ENCODE measurements at places on chromosomes 7 and 10.

GRCh38 chr10:99344715-99345114 is 15.6 kb downstream of the CNNM1 start:
- no peak for DNase-seq

- peak; percentile 75 for DNase-seq
These were observed 50.6 kb downstream of the PWWP2B start for GRCh38 chr10:132447446-132448247.

- no peak for DNase-seq
These were observed 116.1 kb downstream of the STRA8 start for GRCh38 chr7:135349746-135350145.

GRCh38 chr10:1402016-1402770 is 335.1 kb downstream of the ADARB2 start:
- DNase-seq = peak; percentile 12

DNA sequence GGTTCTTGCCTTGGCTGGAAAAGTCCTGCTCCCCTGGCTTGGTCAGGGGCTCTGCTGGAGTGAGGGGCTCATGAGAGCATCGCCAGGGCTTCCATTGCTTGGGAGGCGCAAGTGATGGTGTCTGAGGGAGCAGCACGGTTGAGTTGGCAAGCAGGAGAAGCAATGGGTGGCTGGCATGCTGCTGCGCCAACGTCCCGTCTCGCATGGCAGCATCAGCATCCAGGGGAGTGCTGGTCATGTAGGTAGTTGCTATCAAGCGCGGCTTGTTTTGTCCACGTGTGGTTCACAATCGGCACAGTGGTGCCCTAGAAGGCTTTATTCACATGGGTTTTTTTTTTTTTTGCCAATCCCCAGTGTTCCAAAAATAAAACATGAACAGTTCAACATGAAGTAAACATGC is 3.8 kb downstream of the PYROXD2 start:
- DNase-seq = no peak

DNA sequence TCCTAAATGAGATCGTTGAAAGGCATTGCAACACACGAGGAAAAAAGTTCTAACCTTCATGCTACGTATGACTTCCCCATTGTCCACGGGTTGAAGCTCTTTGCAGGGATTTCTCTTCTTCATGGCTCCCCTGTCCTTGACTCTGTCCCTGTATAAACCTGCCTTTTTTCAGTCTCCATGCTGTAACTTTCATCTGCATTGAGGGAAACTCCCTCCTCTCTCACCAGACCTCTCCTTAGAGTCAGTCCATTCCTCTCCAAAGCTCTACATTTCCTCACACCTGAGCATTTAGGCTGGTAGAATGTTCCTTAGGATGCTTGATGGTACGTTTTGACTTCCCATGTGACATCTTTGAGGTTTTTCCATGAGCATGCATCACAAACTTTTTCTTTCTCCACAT is 134.2 kb upstream of the FAM171A1 start:
- DNase-seq = no peak

- no peak for DNase-seq
These were observed 681.2 kb upstream of the NRP1 start for GRCh38 chr10:34015700-34016099.

DNA sequence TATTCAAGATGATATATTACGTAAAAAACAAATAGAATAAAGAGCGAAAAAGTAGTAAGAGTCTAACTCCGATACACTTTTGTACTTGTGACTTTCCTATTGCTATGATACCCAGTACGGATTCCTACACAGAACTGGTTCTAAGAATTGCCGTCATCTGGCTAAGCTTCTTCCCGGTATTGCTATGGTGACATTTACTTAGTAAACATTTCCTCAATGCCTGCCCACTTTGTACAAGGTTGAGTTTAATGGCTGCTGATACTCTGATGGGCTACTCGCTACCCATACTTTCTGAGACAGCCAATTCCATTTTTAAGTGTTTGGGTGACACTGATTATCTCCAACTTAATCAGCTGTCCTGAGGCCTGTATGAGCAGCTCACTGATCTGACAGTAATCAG is 55.6 kb downstream of the OSBPL3 start:
- no peak for DNase-seq

- no peak for DNase-seq
These were observed 36.1 kb downstream of the BTRC start for GRCh38 chr10:101389986-101390531.

DNA sequence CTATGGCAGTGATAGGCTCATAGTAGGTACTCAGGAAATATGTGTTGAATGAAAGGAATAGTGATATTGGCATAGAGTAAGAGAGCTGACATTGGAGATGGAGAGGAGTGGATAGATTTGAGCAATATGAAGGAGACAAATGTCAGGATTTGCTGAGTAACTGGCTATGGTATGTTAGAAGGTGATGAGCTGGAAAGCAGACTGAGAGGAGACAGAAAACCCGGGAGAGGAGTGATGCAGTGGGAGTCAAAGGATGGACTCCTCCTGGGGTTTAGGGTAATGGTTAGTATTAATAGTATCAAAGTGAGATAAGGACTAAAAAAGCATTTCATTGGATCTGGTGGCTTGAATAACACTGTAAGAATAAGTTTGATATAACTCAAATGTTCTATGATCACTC is 64.8 kb downstream of the CD36 start:
- DNase-seq = no peak

GRCh38 chr7:66629222-66630062 is 761 bp downstream of the KCTD7 start:
- no peak for DNase-seq

- no peak for DNase-seq
These were observed 90.6 kb downstream of the MARCHF5 start for GRCh38 chr10:92381543-92381954.

DNA sequence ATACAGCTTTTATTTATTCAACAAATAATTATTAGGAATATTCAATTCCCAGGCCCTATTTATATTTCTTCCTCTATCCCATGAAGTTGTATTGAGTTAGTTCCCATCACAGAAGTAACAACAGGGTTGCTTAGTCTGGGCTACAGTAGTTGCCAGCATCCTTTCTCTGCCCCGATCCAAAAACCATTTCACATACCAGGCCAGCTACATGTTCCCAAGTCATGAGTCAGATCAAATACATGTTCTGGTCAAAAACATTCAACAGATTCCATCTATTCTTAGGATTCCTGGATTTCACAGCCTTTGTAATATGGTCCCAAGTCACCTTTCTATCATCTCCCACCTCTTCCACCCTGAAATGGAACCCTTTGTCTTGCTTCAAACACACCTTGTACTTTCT is 91.6 kb downstream of the RAB11FIP2 start:
- DNase-seq = no peak

GRCh38 chr7:16264036-16264819 is 157.1 kb downstream of the CRPPA start:
- DNase-seq = no peak

DNA sequence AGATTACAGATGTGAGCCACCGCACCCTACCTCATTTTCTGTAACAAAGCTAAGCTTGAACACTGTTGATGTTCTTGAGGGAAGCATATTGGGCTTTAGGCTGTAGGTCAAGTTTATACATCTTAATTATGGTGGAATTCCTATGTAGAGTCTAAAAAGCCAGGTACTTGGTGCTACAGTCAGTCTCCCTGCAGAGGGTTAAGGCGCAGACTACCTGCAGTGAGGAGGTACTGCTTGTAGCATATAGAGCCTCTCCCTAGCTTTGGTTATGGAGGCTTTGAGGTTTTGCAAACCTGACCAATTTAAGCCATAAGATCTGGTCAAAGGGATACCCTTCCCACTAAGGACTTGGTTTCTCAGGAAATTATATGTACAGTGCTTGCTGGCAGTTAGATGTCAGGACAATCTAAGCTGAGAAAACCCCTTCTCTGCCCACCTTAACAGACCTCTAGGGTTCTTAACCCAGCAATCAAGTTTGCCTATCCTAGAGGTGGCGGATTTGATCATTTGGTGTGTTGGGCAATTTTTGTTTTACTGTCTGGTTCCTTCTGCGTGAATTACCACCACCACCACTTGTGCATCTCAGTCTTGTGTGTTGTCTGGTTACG is 6.0 kb downstream of the PPIA start:
- no peak for DNase-seq

- DNase-seq = peak; percentile 74
These were observed at the start of gene HSPA12A for GRCh38 chr10:116742367-116743265. Gene HSPA12A, minus strand, starts transcription at chr10:116742566. Its CDS starts 97 bp downstream, at chr10:116742469.

DNA sequence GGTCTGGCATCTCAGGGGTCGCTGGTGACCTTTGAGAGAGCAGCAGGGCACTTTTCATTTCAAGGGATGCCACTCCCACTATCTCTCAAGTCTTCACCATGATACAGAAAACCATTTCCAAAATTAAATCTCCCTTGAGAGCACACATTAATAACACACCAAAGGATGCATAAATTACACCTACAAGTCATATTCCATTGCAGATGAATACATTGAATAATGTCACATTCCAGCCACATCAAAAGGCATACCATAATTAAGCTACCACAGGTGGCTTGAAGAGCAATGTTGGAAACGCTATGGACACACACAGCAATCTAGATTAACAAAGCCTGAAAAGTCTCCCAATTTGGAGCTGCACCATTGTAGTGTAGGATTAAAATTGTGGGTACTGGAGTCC is 353.3 kb upstream of the ZMIZ1 start:
- no peak for DNase-seq

DNA sequence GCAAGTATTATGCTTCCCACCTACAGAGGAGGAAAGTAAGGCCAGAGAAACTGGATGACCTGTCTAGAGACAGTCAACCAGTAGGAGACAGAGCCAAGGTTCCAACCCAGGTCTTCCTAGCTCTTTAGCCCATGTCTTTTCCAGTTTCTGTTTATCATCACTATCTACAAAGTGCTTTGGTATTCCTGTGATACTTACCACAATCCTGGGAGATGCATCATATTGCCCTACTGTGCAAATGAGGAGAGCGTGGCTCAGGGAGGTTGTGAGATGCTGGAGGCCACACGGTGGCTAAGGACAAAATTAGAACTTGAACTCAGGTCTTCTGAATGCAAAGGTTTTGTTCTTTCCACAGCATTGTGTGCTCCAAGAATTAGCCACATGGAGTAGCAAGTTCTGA is 11.2 kb upstream of the PLEKHA1 start:
- DNase-seq = no peak

- no peak for DNase-seq
These were observed 239.8 kb upstream of the IGFBP3 start for GRCh38 chr7:46160861-46161260.

DNA sequence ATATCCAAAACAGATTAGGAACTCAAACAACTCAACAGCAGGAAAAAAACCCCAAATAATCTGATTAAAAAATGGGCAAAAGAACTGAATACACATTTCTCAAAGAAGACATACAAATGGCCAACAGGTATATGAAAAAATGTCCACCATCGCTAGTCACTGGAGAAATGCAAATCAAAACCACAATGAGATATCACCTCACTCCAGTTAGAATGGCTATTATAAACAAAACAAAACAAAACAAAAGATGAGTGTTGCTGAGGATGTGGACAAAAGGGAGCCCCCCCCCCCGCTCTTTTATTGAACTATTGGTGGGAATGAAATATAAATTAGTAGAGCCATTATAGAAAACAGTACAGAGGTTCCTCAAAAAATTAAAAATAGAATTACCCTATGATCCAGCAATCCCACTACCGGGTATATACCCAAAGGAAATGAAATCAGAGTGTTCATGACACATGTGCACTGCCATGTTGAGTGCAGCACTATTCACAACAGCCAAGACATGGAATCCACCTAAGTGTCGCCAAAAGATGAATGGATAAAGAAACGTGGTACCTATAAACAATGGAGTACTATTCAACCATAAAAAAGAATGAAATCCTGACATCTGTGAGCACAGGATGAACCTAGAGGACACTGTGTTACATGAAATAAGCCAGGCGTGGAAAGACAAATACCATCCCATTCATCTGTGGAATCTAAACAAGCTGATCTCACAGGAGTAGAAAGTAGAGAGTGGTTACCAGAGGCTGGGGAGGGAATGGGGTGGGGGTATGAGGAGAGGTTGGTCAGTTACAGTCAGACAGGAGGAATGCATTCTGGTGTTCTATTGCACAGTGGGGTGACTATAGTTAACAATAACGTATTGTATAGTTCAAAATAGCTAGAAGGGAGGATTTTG is 78.1 kb upstream of the RHEB start:
- no peak for DNase-seq

GRCh38 chr10:30036341-30036740 is 23.0 kb downstream of the JCAD start:
- DNase-seq = no peak

DNA sequence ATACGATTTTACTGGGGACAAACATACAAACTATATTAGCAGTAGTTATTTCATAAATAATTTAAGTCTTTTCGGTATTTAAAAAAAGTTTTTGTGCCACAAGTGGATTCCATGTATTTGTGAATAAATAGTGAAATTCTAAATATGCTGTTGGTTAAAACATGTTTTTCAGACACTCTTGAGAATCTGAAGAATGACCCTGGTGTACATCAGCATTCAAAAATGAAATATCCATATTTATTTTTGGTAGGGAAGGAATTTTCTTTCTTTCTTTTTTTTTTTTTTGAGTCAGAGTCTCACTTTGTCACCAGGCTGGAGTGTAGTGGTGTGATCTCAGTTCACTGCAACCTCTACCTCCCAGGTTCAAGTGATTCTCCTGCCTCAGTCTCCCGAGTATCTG is 136.1 kb upstream of the CDK6 start:
- DNase-seq = no peak

- no peak for DNase-seq
These were observed 97.2 kb upstream of the PCGF5 start for GRCh38 chr10:91123261-91123660.

GRCh38 chr10:14779001-14779651 is 4.4 kb upstream of the FAM107B start:
- no peak for DNase-seq

DNA sequence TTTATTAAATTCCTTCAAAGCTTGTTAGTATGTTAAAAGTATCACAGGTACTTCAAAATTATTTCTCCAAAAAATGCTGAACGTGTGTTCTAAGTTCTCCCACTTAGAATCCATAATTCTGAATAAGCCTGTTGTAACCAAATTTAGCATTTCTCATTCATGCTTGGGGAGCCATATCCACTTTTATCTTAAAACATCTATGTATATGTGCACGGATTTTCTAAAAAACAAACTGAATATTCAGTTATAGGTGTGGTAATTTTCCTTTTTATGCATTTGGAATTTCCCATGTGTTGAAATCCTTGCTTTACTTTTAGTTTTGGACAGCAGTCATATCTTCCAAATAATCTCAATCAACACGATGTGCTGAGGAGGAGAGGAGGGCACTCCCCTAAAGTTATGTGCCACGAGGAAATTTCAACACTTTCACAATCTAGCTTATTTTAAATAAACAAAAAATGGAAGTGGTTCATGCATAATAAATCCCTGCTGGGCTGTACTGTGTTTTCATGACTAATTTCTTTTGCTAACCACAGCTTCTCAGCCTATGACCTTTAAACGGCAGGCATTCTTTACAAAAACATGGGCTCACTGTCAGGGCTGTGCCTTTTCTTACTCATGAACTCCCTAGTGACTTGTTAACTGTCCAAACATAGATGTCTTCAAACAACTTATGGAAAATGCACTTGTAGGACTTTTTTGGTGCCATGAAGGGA is 380.3 kb upstream of the SEMA3C start:
- no peak for DNase-seq
